ENCODE measurements at places on chromosomes 4 and X.

- no peak for DNase-seq
Observed at GRCh38 chr4:10020871-10021652, at the start of gene SLC2A9. TSS of gene SLC2A9 (minus strand) at chr4:10021497. CDS start at chr4:10021429, 68 bp downstream.

DNA sequence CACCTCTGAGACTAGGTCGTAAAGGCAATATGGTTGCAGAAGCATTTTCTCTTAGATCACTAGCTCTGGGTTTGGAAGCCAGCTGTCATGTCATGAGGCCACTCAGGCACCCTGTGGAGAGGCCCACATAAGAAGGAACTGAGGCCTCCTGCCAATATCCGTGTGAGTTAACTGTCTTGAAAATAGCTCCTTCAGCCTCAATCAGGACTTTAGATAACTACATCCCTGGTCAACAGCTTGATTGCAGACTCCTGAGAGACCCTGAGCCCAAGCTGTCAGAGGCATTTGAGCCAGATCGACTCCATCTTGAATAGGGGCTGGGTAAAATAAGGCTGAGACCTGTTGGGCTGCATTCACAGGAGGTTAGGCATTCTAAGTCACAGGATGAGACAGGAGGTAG is 15.1 kb upstream of the REPS2 start:
- DNase-seq, result no peak

- no peak for DNase-seq
Observed at GRCh38 chr4:11505221-11505971, 76.7 kb upstream of the HS3ST1 start.

DNA sequence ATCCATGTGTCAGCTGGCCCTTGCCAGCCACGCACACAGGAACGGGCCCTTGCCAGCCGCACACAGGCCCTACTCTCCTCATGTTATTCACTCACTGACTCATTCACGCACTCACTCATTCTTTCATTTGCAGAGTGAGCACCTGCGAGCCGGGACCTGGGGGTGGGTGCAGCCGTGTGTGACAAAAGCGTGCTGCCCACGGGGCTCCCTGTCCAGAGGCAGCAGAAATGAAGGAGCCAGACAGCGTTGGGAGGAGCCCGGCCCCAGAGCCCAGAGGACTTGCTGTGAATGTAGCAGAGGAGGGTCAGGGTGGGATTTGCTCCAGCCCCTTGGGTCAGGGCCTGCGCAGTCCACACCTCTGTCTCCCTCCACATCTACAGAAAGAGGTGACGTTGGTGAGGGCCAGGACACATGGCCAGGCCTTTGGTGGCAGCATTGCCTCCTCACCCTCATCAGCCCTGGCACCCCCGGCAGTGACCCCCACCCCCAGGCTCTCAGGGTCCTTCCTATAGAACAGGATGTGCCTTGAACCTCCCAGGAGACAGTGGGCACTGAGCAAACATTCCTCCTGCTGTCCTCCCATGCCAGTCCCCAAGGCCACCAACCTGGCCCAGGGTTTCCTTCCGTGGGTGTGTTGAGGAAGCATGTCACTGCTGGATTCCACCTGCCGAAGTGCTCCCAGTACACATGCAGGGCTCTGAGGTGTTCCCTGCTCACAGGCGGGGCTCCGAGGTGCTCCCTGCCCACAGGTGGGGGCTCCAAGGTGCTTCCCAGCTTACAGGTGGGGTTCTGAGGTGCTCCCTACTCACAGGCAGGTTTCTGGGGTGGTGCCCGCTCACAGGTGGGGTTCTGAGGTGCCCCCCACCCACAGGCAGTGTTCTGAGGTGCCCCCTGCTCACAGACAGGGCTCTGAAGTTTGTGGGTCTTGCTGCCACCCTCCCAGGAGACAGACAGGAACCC is 105.7 kb downstream of the HMX1 start:
- DNase-seq, result no peak

DNA sequence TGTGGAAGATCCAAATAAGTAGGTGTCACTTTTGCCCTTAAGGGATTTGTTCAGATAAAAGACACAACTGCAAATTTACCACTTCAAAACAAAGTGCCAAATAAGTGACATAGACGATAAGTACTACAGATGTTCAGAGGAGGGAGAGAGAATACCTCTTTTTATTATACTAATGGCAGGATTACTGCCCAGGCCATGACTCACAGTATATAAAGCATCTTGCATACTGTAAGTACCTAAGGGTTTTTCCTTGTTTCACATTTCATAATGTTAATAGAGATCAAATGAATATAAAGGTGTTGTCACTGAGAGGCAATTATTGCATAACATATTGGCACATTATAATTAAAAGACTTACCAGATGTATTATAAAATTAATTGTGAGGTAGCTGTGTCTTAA is 46.4 kb downstream of the PTPN13 start:
- no peak for DNase-seq

GRCh38 chr4:182089326-182089725 is 153.9 kb upstream of the TENM3 start:
- no peak for DNase-seq

GRCh38 chrX:100379388-100379986 is 30.6 kb downstream of the PCDH19 start:
- DNase-seq, result no peak

- DNase-seq, result no peak
Observed at GRCh38 chr4:101500742-101501141, 153.4 kb upstream of the PPP3CA start.

DNA sequence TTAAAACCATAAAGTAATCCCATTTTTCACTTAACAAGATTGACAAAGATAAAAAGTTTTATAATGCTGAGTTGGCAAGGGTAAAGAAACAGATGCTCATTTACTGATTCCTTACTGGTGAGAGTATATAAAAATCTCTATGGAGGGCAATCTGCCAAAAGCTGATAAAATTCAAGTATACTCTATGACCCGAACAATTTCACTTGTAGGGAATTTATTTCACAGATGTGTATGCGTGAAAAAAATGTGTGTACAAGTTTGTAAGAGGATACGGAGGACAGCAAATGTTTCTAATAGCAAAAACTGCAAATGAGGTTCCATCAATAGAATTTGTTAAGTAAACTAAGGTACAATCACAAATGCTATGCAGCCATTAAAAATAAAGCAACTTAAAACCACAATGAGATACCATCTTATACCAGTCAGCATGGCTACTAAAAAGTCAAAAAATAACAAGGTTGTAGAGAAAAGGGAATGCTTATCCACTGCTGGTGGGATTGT is 23.4 kb downstream of the DHX15 start:
- DNase-seq, result no peak

- no peak for DNase-seq
Observed at GRCh38 chr4:122045533-122045932, 93.7 kb upstream of the TRPC3 start.

DNA sequence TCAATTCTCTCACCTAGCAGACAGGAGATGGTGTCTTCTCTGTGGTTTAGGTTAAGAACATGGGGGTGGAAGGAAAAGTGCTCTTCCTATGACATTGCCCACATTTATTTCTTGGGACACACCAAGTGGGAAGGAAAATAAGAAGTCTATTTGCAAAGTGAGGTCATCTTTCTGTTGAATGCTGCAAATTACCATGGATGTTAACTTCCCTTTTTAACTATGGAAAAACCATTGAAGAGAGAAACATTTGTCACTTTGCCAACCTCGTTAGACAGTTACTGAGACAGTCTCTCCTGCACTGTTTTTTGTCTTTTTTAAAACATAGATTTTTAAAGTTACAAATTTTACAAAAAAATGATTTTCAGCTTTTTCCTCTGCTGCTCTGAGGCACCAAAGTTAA is 72.8 kb upstream of the BEND4 start:
- no peak for DNase-seq

DNA sequence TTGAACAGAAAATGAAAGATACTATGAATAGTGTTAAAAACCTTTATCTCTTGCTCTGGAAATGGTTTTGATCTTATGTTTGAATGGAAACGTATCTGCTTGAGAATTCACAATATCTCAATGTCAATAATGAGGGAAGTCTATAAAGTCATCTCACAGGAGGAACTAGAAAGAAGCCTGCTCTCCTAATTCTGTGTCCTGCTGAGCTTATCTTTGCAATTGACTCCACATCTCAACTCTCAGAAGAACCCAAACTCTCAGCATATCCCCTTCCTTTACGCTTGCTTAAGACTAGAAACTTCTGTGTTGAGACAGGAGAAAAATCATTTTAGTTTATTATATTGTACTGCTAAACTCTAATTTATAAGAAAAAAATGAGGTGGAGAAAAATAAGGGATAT is 8.3 kb upstream of the PF4V1 start:
- no peak for DNase-seq

DNA sequence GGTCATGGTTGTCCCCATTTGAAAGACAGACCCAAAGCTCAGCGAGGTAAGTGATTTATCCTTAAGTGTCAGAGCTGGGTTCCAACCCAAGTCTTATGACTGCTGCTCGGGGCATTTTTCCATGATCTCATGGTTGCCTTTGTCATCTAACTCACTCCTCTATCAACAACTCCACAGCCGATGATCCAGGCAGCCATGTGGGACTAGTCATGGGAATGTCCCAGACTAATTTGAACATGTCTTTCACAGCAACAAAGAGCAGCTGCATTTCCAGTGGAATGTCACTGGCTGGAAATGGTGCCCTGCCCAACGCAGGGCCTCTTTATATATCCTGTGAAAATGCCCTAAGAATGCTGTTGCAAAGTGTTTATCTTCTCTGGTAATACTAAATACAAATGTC is 284.8 kb upstream of the PPARGC1A start:
- no peak for DNase-seq

- DNase-seq, result no peak
Observed at GRCh38 chr4:40991908-40992307, 222.4 kb downstream of the APBB2 start.

GRCh38 chrX:344371-344901 is 25.8 kb upstream of the GTPBP6 start:
- DNase-seq, result no peak

- DNase-seq, result no peak
Observed at GRCh38 chr4:156103311-156103710, 149.6 kb upstream of the CTSO start.

DNA sequence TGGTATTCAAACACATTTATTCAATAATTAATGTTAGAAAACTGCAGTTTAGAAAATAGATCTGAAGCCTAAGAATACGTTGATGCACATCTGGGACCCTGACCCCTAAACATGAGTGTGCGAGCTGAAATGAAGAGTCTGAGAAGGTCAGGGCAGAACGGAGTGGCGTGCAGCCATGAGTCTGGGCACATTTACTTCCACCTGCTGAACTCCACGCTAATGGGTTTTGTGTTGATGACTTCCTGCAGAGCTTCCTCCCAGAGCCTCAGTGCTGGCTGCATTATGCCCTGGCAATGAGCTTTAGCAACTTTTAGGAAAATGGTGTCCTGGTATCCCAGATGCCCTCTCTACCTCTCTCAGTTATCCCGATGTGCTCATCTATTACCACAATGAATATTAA is 53.1 kb downstream of the FAM114A1 start:
- DNase-seq, result no peak

DNA sequence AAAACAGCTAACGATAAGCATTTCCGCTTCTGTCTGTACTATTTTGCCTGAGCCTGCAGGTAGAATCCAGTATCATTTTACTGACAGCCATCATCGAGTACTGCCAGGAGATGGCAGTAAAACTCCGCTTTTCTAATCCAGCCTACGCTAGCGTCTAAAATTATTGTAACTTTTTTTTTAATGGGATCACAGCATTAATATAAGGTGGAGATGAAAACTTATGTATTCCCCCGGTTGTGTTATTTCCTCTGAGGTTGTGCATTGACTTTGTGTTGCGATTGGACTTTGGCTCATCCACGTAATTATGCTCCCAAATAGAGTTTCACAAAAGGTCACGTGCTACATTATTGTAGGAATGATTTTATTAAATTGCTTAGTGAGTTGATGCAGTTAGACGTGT is 248.1 kb downstream of the C4orf33 start:
- no peak for DNase-seq

- no peak for DNase-seq
Observed at GRCh38 chrX:68719904-68720614, 72.6 kb downstream of the STARD8 start.

GRCh38 chr4:104772849-104773248 is 278.2 kb upstream of the CXXC4 start:
- DNase-seq, result no peak

GRCh38 chrX:133627673-133628072 is 212.4 kb upstream of the GPC4 start:
- no peak for DNase-seq

DNA sequence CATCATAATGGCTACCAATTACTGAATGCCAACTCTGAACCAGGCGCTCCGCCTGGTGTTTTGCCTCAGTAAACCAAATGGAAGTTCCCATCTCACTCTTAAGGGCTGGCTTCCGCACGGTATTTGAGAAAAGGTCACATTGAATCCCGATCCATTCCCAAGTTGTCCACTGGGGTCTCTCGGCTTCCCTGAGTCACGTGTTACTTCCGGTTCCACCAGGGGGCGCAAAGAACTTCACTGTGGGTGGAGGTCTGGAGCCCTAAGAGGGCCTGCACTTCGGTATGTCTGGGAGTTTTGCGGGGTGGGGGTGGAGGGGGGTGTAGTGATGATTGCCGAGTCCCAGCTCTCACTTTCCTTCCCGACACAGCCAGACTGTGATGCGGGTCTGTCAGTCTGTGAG is 13.4 kb upstream of the NHS start:
- DNase-seq, result no peak

DNA sequence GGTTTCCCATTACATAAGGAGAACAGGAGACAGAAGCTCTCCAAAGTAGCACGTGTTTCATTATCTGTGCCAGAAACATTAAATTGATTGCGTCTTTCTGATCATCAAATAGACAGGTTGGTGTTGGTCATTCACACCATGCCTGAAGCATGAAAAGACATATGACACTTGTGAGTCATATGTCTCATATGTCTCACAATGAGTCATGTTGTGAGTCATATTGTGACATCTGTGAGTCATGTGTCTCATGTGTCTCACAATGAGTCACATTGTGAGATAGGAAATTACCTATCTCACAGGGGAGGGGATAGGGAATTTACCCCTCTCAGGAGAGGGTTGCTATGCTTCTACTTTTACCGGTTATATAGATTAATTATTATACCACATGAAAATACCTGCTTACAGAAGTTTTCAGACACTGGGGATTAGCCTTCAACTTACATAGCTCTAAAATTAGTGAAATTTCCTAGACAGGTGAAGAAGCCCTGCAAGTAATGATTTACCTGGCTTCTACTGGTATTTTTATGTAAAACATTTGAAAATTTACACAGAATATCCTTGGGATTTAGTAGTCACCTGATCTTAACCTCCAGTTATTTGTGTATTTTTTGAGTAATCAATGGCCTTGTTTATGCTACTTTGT is 80.8 kb downstream of the NPFFR2 start:
- no peak for DNase-seq

DNA sequence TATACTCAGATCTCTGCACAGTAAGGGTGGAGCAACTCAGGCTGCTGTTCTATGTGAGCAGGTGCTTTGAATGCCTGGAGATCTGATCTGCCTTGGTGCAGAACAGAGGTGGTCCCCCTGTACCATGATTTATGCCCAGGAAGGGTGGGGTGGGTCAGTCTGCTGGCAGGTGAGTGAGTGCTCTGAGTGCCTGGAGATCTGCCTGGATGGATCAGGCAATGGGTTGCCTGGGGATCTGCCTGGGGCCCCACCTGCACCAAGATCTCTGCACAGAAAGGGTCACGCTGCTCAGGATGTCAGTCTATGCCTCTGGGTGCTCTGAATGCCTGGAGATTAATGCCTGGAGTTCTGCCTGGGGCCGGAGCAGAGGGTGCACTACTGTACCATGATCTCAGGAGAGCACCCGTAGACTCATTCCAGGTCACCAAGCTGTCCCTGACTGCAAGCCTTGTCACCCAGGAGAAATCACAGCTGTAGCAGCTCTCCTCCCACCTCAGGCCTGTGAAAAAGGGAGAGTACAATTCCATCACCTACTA is 342.9 kb downstream of the GBA3 start:
- DNase-seq, result no peak
